Immature natural killer cell (primary cell): ENCODE measurements at places on chromosomes 1 and 21.

GRCh38 chr1:233295237-233295974 lies at the start of gene PCNX2:
Gene PCNX2, minus strand, starts transcription at chr1:233295725. Its CDS starts 247 bp downstream, at chr1:233295478.
- peak; percentile 58 for DNase-seq

GRCh38 chr21:42164064-42164789 lies 54.7 kb upstream of the ABCG1 start:
- DNase-seq = peak; percentile 51

GRCh38 chr1:151193856-151194255 lies 3.9 kb upstream of the VPS72 start:
- no peak for DNase-seq

- DNase-seq = peak; percentile 38
Measured at GRCh38 chr1:208988811-208989222, 594.7 kb upstream of the CAMK1G start.

GRCh38 chr1:180837020-180837419 lies 75.7 kb upstream of the KIAA1614 start:
- no peak for DNase-seq

GRCh38 chr21:33418691-33419090 lies 15.5 kb downstream of the IFNGR2 start:
- DNase-seq = no peak

DNA sequence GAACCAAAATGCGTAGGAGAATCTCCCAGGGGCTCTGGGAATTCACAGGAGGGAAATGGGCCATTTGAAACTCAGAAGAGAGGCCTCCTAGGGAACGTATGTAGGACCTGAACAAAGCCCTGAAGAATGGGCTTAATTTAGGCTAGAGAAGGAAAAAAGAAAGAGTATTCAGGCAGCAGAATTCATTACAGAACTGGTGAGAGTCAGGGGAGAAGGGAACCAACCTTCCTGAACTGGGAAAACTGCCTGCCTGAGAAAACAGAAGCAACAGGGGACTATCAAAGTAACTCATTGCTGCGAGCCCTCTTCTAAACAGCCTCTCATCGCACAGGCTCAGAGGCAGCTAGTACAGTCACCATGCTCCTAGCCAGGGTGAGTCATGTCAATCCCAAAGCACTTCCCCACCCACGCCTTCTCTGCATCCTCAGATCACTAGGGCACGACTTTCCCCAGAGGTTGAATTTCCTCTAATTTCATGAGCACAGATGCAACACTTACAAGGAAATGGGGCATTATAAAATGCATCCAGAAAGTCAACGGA lies 98.1 kb downstream of the ADSS2 start:
- DNase-seq = no peak

DNA sequence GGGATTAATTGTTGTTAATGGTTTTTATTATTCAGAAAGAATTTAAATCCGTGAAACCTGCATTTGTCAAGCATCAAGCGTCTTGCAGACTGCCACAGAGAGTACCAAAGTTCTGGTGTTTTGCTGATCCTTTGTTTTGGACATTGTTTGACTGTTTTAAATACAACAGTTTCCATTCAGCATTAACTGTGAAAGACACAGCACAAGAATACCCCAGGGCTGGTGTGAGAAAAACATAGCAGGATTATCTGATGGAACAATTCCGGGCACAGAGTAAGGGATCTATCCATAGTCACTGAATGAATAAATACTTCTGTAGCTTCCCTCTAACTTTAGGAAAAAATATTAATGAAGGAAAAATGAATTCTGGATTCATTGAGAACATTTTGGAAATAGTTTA lies 202.3 kb downstream of the LTN1 start:
- peak; percentile 11 for DNase-seq

DNA sequence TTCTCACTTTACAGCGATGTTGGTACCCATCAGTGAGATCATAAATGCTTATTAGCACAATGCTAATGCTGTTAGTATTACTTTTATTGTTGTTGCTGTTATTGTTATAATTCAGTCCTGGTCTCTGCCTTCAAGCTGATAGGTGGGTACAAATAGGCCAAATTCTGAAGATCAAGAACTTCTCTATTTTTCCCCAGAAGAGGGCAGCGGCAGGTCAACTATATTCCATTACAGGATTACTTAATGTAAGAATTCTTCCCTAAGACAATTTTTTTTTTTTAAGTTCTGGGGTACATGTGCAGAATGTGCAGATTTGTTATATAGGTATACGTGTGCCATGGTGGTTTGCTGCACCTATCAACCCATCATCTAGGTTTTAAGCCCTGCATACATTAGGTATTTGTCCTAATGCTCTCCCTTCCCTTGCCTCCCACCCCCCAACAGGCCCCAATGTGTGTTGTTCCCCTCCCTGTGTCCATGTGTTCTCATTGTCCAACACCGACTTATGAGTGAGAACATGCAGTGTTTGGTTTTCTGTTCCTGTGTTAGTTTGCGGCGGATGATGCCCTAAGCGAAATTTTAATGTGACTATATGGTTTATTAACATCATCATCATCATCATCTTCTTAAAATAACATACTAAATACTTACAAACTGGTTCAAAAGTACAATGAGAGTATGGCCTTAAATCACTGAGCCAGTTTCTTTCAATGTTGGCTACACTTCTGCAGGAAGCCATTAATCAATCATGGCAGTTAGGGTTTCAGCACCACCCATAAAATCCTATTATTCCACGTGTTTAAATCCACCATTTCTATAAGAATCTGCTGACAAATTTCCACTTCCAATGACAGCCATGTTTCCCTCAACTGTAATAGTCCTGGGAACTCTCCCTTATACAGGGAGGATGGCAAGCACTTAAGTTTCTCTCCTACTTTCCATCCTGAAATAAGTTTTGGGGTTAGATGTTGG lies 19.2 kb downstream of the SLC19A2 start:
- no peak for DNase-seq
